HT1080 (cell line): ENCODE measurements at places on chromosomes 4 and X.
A peak's percentile ranks its signal among the peaks of the same experiment; 100 is the strongest.

DNA sequence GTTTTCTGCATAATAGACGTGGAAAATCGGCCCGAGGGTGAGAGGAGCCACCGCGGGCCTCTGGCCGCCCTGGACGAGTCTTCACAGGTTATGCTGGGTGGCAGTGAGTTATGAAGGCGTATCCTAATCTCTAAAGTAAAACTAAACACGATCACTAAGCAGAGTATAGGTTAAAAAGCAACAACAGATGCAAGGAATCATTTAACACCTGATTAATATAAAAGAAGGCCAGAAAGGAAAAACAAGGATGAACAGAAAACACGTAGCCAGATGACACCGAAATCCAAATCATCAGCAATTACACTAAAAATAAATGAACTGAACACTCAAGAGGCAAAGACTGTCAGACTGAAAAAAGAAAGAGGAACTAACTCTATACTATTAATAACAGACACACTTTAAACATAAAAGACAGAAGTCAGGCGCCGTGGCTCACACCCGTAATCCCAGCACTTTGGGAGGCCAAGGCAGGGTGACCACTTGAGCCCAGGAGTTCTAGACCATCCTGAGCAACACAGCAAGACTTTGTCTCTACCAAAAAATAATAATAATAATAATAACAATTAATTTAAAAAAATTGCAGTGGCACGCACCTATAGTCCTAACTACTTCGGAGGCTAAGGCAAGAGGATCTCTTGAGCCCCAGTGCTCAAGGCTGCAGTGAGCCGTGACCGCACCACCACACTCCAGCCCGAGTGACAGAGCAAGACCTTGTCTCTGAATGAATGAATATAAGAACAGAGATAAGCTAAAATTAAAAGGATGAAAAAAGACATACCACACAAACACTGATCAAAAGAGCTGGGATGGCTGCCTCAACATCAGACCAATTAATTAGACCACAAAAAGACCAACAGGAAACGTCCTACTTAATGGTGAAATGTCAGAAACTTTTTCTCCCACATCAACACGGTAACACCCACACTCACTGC lies 30.0 kb downstream of the CTBP1 start:
- DNase-seq = no peak

GRCh38 chr4:79223993-79224776 lies 101.7 kb downstream of the NAA11 start:
- DNase-seq = no peak

DNA sequence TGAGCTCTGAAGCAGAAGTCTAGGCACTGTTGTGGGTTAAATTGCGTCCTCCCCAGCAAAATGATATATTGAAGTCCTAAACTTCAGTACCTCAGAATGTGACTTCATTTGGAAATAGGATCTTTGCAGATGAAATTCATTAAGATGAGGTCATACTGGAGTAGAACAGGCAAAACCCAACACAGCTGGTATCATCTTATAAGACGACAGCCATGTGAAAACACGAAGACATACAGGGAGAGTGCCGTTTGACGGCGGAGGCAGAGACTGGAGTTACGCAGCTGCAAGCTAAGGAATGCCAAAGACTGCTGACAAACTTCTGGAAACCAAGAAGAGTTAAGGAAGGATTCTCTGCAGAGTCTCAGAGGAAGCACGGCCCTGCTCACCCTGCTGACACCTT lies 241.5 kb downstream of the MAML3 start:
- no peak for DNase-seq

DNA sequence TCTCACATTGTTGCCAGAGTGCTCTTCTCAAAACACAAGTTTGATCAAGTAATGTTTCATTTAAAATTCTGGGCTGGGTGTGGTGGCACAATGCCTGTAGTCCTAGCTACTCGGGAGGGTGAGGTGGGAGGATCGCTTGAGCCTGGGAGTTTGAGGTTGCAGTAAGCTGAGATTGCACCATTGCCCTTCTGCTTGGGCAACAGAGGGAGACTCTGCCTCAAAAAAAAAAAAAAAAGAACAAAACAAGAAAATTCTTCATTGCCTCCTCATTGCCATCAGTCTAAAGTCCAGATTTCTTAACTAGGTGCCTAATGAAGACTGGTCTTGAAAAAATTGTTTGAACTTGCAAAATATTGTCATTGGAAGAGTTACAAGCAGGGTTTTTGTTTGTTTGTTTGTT lies 120.1 kb downstream of the MFAP3L start:
- DNase-seq = no peak

GRCh38 chr4:189547559-189547958 lies 393.1 kb upstream of the FRG1 start:
- DNase-seq = no peak

DNA sequence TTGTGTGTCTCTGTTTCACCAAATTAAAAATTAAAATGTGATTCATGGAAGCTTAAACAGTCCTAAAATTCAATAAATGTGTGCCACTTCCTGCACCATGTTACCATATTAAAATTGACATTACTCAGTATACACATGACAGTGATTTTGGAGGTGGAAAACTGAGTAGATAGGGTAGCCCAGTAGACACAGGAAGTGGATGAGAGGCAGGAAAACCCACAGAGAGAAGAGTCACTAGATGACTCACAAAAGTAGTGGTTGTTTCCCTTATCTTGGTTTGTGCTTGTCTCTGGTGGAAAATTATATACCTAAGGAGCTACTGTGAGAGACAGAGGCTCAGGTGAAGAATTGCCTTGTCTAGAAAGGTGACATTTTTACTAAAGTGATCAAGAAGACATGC lies 375.8 kb upstream of the CXorf51B start:
- peak; percentile 82 for DNase-seq

DNA sequence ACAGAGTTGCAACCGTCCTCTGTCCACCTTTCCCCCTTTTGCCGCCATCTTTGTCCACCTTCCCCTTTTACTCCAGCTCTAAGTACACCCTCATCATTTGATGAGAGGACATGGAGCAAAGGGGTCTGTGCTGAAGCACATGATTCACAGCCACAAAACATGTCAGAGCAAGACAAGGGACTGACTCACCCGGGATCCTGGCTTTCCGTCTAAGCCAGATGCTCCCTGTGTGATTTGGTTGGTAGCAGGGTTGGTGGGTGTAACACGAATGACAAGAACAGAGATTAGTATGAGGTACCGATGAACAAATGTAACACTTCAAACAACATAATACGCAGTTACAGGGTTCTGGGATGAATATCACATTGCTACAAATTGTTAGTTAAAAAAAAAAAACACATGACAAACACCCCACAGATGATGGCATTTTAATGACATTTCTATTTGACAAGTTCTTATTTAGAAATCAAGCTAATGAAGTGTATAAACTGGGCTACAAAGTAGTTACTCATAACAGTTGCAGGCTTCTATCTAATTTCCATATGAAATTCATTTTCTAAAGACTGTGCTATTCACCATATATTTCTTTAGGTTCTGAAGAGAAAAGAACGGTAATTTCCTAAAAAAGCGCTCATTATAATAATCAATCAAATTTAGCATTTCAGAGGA lies 71.4 kb upstream of the ETNPPL start:
- DNase-seq = peak; percentile 86

DNA sequence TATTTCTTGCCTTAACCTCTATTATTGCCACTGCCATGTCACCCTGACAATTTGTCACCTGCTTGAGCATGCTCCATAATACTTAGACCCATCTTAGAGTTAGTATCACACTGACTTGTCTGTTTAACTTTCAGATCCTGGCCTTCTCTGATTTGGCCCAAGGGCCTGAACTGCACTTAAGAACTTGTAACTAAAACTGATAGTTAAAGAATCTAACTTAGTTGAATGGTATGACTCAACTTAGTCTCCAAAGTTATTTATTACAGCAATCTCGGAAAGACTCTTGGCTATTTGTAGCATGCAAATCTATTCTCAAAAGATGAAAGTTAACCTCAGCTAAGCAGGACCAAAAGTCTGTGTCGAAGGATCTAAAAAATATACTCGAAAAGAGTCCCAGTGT lies 72.3 kb downstream of the IGSF1 start:
- DNase-seq = no peak

GRCh38 chrX:48911412-48912182 lies at the start of gene SLC35A2:
SLC35A2 (minus strand) TSS chrX:48911646; CDS start chrX:48911636, 10 bp downstream.
- DNase-seq = peak; percentile 74

- DNase-seq = no peak
Measured at GRCh38 chr4:140427919-140428471, 547 bp upstream of the CLGN start.

DNA sequence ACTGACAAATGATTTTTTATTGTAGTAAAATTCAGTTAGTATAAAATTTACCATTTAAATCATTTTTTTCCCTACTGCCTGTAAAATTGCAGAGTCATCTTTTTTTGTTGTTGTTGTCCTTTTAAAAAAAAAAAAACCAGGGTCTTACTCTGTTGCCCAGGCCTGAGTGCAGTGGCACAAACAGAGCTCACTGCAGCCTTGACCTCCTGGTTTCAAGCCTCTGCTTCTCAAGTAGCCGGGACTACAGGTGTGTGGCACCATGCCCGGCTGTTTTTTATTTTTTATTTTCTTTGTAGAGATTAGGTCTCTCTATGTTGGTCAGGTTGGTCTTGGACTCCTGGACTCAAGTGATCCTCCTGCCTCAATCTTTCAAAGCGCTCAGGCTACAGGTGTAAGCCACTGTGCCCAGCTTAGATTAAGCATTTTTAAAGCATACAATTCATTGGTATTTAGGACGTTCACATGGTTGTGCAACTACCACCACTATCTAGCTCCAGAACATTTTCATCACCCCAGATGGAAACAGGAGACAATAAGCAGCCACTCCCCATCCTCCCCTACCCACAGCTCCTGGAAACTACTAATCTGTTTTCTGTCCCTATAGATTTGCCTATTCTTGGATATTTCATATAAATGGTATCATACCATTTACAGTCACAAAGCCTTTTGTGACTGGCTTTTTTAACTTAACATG lies 59.7 kb upstream of the PGRMC2 start:
- DNase-seq = no peak

GRCh38 chr4:155837203-155837796 lies 28.8 kb downstream of the ASIC5 start:
- DNase-seq = no peak

DNA sequence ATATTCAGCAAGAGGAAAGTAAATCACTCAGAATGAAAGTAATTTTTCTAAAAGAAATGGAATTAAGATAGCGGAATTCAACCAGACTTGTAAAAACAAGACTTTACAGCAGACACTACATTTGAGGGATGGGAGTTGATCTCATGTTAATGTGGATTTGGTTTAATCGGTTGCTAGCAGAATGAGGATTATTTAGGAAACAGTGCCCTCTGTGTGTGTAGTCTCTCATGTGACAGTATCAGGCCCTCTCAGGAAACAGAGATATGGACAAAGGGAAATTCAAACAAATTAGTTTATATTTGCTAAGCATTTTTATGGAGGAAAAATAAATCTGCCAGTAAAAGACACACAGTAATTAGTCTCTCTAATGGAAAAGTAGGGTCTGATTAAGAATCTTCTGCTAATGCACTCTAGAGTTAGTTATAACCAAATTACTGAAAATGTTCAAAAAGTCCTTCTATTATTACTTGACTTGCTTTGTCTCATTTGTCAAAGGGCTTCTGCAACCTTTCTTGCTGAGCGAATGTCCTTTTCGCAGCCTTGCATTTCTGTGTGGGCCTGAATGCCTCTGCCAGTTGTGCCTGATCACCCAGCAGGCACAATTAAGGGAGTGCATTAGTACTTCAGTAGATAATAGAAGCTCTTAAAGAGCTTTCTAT lies 1282.3 kb upstream of the TENM3 start:
- DNase-seq = no peak

- no peak for DNase-seq
Measured at GRCh38 chr4:128858879-128859671, 49.6 kb downstream of the JADE1 start.

DNA sequence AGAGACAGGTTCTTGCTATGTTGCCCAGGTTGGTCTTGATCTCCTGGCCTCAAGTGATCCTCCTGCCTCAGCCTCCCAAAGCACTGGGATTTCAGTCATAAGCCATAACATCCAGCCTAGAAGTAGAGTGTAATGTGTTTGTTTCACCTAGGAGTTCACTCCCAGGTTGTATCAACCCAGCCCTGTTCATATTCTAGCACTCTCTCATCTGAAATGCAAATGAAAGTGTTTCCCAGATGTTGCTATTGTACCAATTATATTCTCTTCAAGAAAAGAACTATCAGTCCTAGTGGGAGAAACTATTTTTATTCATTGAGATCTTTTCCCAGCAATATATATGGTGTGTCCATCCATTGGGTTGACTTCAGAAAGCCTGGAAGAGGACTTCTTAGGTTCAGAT lies 72.6 kb downstream of the USP38 start:
- DNase-seq = no peak

GRCh38 chr4:85675076-85676049 lies 200.4 kb downstream of the ARHGAP24 start:
- no peak for DNase-seq

DNA sequence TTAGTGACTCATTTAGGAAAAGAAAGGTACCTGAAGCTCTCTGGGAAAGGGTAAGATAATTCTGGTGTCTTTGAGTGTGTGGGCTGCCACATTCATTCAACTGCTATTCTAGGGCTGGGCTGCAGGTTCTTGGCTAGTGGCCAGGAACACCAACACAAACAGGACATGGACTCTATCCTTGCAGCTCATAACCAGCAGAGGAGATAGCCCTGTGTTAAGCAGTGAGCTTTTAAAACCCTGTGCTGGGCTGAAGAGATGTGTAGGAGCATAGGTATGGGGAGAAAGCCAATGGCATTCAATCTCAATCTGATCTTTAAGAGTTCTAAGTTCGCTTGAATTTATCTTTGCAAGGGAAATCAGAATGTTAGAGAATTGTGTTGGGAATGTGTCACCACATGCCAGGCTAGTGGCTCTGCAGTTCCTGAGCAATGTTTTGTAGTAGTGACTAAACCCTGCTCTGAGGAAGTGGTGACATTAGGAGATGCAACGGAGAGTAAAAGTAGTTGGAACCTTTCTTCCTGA lies 39.2 kb downstream of the SGMS2 start:
- peak; percentile 59 for DNase-seq

- DNase-seq = peak; percentile 49
Measured at GRCh38 chrX:24117258-24117657, 32.3 kb upstream of the ZFX start.

- DNase-seq = no peak
Measured at GRCh38 chrX:16240231-16240905, 73.1 kb downstream of the MAGEB17 start.

DNA sequence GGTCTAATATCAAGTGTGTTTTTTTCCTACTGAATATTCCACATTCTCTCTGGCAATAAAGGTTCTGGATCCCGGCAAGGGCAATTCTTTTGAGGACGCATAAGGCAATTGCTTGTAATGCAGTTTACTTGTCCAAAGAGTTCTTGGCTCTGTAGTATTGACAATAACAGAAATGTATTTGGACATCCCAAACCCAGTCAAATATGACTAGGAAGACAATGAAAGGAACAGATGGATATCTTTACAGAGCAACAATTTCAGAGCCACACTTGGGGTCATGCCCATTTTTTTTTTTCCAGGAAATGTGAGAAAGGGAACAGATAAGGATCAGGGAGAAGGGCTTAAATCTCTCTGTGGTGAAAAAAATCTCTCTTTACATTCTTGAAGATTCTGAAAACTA lies 12.2 kb downstream of the GK2 start:
- no peak for DNase-seq

GRCh38 chr4:37188100-37188499 lies 56.4 kb upstream of the NWD2 start:
- no peak for DNase-seq
